Fibroblast of the conjunctiva (primary cell): ENCODE measurements at places on chromosomes 7 and 10.

- no peak for DNase-seq
Measured at GRCh38 chr10:90944749-90945148, 23.9 kb upstream of the ANKRD1 start.

- no peak for DNase-seq
Measured at GRCh38 chr10:3494131-3494837, 290.7 kb downstream of the KLF6 start.

- DNase-seq: no peak
Measured at GRCh38 chr10:61888744-61889143, 12.8 kb upstream of the ARID5B start.

GRCh38 chr10:116073510-116073909 lies 199.5 kb downstream of the GFRA1 start:
- no peak for DNase-seq

DNA sequence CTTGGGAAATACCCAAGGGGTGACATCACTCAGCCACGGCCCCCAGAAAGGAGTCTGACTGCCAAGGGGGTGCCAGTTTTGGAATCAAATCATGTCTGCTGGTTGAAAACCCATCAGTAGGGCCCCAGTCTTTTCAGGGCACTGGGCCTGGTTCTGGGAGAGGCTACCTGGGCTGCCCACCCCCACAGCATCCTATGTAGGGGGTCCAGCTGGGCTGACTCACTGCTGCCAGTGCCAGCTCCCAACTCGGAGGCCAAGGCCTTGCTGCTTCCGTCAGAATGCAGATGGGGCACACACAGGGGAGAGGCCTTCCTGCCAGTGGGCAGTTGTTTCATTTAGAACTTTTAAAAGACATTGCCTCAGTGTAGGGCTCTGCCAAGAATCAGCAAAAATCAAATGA lies 39.5 kb upstream of the DMBT1 start:
- no peak for DNase-seq

DNA sequence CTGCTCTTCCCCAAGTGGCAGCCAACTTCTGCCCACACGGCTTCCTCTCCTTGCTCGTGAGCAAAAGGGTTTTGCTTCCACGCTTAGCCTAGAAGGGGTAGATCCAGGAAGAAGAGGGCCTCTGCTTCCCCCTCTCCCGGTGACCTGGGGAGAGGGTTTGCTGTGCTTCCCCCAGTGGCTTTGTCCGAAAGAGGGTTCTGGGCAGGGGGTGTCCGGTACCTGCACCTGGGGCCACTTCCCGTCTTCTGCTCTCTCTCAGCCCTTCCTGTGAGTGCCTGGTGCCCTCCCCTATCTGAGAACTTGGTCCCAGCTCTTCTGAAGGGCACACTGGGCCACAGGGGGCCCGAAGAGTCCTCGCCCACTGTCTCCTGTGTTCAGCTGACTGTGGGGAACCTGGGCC lies 11.3 kb downstream of the JAKMIP3 start:
- no peak for DNase-seq

GRCh38 chr10:97123765-97124164 lies 62.0 kb downstream of the SLIT1 start:
- no peak for DNase-seq

GRCh38 chr7:157762824-157763223 lies 426.0 kb downstream of the DNAJB6 start:
- no peak for DNase-seq

DNA sequence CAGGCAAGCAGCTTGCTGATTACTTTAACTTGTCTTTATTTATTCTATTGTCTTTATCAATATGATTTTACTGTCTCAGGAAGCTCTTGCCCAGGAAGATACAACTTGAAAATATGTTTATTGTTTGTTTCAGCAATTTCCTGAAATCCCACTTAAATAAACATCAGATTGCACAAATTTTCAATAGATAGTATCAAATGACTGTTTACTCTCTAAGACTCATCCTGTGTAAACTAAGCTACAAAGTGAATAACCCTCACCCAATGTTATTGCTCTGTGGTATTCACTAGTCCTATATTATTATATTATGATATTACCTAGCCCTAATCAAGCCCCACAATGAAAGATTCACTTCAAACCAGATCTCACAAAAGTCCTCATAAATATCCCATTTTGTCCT lies 130.4 kb upstream of the HPS1 start:
- no peak for DNase-seq

DNA sequence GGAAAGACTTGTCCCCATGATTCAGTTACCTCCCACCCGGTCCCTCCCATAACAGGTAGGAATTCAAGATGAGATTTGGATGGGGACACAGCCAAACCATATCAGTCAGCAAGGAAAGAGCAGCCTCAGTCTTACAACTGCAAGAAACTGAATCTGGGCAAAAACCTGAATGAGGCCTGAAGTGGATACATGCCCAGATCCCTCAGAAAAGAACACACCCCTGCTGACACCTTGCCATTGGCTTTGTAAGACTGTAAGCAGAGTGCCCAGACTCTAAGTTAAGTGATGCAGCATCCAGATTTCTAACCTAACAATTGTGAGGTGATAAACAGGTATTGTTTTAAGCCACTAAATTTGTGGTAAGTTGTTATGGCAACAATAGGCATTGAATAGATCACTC lies 670.8 kb downstream of the SORCS1 start:
- DNase-seq: no peak

DNA sequence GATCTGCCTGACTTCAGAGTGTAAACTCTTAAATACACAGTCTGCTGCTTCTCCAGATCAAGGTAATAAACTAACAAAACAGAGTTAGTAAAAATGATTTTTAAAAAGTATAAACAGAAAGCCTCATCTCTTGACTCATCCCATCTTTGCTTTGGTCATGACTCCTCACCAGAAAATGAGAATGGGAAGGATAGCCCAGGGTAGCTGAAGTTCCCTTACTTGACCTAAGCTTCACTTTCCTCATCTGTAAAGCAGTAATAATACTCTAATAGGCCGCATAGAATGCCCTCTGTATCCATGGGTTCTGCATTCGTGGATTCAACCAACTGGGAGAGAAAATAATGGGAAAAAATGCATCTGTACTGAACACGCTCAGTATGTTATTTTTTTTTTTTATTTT lies 11.3 kb upstream of the SLC25A28 start:
- no peak for DNase-seq

- DNase-seq: no peak
Measured at GRCh38 chr10:101289541-101289940, 60.3 kb upstream of the LBX1 start.

- DNase-seq: no peak
Measured at GRCh38 chr7:1952781-1953180, 280.0 kb downstream of the MAD1L1 start.

DNA sequence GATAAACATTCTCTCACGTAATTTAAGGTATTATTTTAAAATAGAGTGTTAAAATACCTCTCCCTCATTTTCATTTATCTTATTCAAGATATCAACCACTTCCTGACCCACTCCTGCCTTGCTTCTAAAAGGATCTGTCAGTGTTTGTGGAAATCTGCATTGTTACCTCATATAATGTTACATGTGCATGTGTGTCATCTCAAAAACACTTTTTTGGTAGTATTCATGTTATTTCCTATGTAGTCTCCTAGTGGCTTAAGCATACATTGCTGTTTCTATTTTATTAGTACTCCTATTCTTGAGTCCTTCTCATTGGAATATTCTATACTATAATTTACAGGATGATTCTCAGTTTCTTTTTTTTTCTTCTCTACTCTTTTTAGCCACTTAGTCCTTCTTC lies 1360.7 kb upstream of the CELF2 start:
- no peak for DNase-seq

DNA sequence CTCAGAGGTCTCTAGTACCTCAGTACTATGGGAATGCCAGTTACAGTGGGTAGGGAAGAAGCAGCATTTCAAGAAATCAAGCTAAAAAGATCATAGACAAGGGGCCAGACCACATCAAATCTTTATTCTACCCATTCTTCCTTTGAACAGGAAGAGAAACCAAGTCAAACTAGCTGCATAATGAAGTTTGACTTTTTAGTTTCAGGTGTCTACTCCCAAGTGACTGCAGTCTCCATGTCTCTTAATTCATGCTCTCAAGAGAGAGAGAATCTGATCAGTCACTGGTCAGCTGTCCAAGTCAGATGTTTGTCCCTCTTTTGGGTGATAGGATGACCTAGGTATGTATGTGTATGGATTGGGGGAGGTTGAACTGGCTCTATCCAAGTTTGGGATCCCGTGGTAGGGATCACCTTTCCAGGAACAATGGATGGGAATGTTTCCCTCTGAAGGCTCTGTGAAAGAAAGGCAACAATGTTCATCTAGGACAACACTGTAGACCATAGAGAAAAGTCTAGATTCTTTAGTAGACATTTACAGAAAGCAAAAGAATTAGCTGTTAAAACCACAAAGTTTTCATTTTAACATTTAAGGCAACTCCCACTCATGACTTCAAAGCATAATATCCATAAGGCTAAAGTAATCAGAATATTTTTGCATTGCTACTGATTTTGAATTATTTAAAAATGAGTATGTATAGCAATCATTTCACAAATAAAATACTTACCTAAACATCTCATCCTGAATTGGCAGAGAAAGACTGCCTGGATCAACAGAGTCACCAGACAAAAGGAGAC lies 30.1 kb upstream of the PRTFDC1 start:
- DNase-seq: no peak

- DNase-seq: no peak
Measured at GRCh38 chr7:133932591-133932990, 194.5 kb upstream of the LRGUK start.

GRCh38 chr7:149753375-149754233 lies 19.8 kb downstream of the ZNF467 start:
- no peak for DNase-seq

DNA sequence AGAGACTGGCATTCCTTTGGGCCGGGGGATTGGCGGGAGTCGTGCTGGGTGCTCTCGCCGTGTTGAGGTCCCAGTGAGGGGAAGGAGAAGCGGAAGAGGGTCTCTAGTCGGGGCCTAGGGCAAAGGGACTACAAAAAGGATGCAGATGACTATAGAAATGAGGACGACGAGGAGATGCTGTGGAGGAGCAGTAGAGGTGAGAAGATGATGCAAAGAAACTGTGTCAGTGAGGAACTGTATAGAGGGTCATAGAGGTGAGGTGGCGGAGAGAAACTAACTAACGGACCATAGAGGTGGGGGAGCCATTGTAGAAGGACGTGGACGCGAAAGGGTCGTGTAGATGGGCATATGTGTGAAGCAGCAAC lies 324 bp downstream of the TWNK start:
- no peak for DNase-seq

GRCh38 chr7:77619314-77619713 lies 76.9 kb upstream of the RSBN1L start:
- DNase-seq: no peak

DNA sequence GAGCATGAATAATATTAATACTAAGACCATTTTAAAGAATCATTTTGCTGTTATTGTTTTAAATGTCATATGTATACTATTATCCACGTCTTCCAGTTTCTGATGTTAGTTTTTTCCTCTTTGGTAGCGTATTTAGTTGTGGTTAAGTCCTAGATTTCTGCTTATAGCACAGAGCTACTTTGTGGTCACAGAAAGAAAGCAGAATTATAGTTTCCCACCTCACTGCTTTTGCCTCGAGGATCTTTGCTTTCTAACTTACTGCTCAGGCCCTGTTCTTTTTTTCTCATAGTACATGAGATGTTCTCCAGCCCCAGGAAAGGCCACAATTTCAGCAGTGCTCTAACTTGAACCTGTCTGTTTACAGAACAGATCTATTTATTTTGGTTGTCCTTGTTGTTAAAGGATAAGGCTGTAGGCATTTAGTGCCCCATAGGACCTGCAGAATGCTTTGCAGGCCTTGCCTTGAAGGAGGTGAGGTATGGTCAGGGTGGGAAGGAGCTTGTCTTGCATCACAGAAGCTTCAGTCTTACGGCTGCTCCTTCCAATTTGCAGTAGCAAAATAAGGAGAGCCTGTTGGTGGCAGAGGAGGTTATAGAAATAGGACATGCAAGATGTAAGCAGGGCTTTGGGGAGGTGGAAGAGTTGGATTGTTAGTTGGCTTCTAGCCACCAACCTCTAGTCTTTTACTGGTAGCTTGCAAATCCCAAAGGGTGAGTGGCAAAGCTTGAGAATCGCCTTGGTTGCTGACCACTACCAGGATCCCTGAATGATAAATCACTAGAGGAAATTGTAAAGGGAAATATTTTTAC lies 129.1 kb downstream of the LRRC4 start:
- no peak for DNase-seq

DNA sequence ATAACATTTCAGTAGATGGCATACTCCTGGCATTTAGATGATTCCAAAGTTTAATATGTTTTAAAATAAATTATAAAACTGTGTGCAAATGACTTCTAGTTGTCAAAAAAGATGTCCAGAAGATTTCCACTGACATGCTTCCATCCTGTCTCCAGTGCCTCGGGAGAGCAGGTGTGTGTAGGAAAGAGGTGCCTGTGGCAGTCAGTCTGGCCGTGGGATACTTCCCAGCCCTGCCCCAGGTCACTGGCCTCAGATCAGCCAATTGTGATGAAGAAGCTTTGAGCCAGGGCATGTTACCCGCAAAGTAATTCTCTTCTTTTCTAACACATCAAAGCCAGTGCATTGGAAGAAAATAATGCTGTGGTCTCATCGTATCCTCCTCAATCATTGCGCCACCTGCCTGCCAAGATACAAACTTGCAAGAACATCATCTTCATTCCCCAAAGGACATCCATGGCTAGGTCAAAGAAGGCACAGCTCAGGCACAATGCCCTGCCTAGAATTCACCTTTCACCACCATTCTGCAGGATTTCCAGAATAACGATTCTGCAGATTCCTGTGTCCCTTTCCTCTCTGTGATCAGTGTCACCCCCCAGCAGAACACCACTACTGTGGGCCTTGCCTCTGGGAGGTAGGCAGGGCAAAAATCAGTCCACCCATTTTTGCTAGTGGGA lies 6.3 kb upstream of the KCNMA1 start:
- peak; percentile 57 for DNase-seq

- no peak for DNase-seq
Measured at GRCh38 chr10:101429423-101429822, 75.5 kb downstream of the BTRC start.

DNA sequence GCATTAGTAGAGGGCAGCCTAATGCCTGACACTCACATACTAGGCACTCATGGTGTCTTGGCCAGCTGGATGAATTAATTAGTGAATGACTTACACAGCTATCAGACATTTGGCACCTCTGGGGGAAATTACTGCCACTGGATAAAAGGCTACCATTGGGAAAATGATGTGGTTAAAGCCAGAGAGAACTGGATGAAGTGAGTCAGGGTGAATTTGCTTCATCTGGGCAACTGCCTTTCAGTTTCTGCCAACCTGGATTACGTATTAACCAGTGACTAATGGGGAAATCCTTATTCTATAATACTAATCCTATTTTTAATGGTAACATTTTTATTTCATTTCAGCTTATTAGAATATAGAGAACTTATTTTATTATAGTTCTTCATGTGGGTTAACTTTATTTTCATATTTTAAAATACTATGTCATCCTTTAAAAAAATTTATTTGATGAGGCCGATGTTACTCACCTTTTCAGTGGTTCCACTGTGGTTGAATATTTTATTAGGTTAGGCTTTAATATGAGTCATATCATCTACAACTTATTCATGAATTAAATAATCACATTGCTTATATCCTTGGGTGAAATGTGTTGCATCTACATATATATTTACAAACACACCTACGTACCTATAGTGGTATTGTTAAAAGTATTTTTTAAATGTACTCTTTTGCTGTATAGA lies 85.6 kb upstream of the CAPZA2 start:
- DNase-seq: peak; percentile 55

GRCh38 chr10:113108194-113108835 lies 158.3 kb downstream of the TCF7L2 start:
- DNase-seq: no peak
